ENCODE measurements at places on chromosomes 2 and 18. TPM values are rescaled to one million over a fixed set of nuclear protein-coding genes. Genes with fewer than 3 reads are reported as not detected.

- H3K27ac ChIP-seq: no peak overlapping the region
- no peaks in the 10 kb centered on the region for H3K4me1 ChIP-seq
- H3K27me3 ChIP-seq: no peaks in the 10 kb centered on the region
- no peaks in the 10 kb centered on the region for H3K36me3 ChIP-seq
- DNase-seq: no peak
Measured at GRCh38 chr18:43049021-43049420, 66.5 kb downstream of the RIT2 start.

Gene SMARCAL1
- 24.6 TPM for total RNA-seq

DNA sequence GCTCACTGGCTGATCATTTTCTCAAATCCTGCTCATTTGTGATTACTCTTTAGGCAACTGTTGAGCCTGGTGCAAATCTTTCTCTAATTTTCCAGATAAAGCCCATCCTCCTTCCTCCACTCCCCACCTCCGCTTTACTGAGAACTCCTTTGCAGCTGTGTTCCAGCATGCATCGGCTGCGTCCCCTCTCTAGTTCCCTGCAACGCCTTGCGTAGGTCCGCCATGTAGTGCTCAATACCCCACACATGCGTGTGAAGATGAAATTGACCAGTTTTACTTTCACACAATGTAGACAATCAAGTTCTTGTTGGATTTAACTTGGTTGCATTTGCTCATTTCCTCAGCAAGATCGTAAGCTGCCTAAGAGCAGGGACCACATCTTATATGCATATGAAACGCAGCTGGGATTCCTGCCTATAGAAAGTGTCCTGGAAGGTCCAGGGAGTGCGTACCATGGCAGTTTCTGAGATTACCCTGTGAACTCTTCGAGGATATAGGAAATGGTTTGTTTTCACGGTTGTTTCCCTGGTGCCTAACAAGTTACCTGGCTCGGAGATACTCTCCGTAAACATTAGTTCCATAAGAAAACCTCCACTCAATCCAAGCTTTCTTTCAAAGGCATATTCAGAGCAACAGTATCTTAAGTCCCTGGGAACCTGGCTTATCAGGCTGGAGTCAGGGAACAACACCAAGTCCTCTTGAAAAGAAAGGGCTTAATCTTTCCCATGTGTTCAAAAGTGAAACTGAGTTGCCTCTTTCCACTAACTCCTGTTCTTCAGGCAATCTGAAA, 766.4 kb upstream of the ID2 start:
- H3K27ac ChIP-seq: no peak overlapping the region
- H3K36me3 ChIP-seq: no peaks in the 10 kb centered on the region
- H3K27me3 ChIP-seq: no peaks in the 10 kb centered on the region
- no peak for DNase-seq

GRCh38 chr2:62145478-62146100, 50.3 kb upstream of the B3GNT2 start:
- H3K4me1 ChIP-seq: no peaks in the 10 kb centered on the region
- no peaks in the 10 kb centered on the region for H3K27me3 ChIP-seq
- DNase-seq: no peak
- no peak overlapping the region for H3K4me3 ChIP-seq

Gene ANKRD44
- total RNA-seq: 108 TPM

GRCh38 chr2:181578829-181579228, 78.1 kb downstream of the CERKL start:
- H3K4me3 ChIP-seq: no peak overlapping the region
- no peaks in the 10 kb centered on the region for H3K36me3 ChIP-seq
- DNase-seq: no peak
- no peaks in the 10 kb centered on the region for H3K27me3 ChIP-seq
- no peak overlapping the region for H3K27ac ChIP-seq

Gene DSG1
- total RNA-seq: not detected

DNA sequence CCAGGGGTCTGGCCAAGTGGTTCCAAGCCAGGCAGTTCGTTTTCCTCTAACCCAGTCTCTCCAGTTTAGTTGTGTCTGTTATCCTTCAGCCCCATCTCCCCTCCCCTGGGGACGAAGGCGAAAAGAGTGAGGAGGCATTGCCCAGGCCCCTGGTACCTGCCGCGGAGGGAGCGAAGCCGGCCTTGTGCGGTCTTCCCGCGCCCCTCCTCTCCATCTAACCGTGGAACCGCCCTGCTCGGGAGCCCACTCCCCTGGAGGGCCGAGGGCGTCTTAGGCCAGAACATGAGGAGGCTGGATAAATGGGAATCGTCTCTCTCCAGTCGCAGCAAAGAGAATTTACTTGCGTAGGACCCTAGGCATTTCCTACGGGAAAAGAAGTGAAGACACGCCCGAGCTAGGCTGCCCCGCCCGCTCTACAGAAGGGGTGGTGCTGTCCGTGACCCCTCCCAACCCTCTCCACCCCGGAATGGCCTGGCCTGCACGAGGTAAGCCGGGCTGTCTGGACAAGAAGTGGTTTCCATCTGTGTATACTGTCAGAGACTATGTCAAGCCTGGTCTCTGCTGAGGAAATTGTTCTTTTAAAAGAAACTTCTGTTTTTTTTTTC, 156.2 kb downstream of the MIB1 start:
- no peaks in the 10 kb centered on the region for H3K27me3 ChIP-seq
- DNase-seq: no peak
- H3K36me3 ChIP-seq: no peaks in the 10 kb centered on the region

Gene KIF5C
- 3.4 TPM for total RNA-seq

DNA sequence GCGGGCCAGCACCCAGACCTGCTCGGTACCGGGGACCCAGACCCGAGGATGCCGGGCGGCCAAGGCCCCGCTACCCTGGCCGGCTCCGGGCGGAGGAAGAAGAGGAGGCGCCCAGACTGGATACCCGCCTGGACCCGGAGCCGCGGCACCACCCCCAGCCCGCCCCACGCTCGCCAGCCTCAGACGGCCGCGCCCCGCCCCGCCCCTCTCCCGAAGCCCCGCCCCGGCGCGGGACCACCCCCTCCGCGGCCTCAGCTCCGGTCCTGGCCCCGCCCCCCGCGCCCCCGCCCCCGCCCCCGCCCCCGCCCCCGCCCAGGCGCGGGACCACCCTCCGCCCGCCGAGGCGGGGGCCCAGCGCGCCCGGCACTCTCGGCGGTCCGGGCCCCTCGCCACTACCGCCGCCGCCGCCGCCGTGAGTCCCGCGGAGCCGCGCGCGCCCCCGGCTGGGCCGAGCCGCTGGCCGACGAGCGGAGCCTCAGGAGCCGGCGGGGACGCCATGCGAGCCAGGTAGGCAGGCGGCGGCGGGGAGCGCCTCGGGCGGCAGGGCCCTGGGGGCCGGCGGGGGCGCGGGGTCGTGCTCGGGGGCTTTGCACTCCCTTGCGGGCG, at the start of gene SH3BP4:
Gene SH3BP4 (plus strand): TSS at position 354 of the 606 bp plus-strand sequence. CDS start 82,986 bp downstream, outside the sequence.
- peaks cover 15% of the 10 kb centered on the region for H3K4me1 ChIP-seq
- H3K36me3 ChIP-seq: no peaks in the 10 kb centered on the region
- peak within 1 kb of the TSS; percentile 54 for H3K4me3 ChIP-seq

DNA sequence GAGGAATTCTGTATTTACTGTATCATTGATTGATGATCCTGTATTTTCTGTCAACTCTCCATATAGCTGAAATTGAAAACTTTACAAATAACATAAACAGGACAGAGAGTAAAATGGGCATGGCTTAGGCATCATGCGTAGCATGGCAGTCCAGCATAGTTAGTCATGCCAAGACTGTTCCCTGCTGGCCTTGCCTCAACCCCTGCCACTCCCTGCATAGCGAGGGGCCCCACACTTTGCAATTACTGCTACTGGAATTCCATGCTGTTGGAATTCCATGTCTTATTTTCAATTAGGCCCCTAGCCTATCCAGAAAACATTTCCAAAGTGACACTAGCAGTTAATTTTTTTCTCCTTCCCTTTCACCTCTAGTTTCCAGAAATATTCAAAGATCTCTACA, 15.1 kb upstream of the SOX11 start:
- no peak overlapping the region for H3K27ac ChIP-seq
- H3K4me3 ChIP-seq: no peak overlapping the region
- H3K27me3 ChIP-seq: peaks cover 17% of the 10 kb centered on the region
- peaks cover 12% of the 10 kb centered on the region for H3K4me1 ChIP-seq

DNA sequence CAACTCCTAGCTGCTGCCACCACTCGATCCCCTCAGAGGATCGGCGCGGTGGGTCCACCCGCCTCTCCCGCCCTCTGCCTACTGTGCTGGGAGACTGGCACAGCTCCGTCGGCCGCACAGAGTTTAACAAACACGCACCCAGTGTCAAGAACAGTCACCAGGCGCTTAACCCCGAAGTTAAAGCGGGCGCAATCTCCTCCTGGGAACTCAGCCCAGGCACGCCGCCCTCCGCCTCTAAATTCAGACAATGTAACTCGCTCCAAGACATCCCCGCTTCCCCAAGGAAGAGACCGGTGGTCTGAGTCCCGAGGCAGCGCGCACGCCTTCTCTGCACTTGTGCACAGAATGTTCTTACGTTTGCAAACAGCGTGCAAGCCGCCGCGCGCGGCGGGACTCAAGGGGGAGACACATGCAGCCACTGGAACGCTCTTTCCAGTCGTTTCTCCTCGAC, 533 bp downstream of the CXCR4 start:
- peak overlapping the region; percentile 93 for H3K27ac ChIP-seq
- H3K27me3 ChIP-seq: no peaks in the 10 kb centered on the region
- H3K36me3 ChIP-seq: peaks cover 34% of the 10 kb centered on the region
- H3K4me3 ChIP-seq: peak overlapping the region; percentile 76
- peak; percentile 92 for DNase-seq
- peaks cover 71% of the 10 kb centered on the region for H3K4me1 ChIP-seq

DNA sequence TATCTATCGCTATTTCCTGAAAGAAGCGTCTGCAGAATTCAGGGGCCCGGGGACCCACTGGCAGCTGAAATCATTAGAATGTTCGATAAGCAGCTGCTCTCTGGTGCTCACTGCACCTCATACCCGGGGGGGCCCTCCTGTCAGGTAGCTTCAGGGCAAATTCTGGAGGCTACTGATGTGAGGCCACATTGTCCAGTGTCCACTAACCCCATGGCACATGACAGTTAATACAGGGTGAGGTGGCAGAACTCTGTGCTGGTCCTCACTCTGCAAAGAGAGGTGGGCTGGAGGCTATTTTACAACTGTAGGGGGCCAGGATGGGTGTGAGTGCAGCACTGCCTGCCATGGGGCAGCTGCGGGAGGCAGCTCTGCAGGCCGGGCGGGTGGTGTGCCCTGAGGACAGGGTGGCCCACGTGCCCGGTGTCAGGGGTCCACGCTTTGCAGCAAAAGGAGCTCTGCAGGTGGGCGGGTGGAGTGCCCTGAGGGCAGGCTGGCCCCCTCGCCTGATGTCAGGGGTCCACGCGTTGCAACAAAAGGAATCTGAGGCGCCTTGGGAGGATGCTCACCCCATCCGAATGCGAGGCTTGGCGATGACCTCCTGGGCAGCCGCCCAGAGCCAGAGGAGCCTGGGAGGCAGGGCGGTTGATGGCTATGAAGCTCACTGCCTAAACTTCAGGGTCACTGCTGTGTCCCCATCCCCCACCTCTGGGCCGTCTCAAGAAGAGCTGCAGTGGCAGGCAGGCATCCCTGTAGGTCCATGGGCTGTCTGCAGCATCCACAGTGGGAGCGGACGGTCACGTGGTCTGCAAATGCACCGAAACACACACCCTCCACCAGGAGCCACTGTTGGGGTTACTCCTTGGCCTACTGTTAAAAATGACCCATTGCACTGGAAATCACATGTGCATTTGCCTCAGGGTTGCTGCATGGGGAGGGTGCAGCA, 207.0 kb upstream of the SALL3 start:
- no peak overlapping the region for H3K4me3 ChIP-seq
- H3K4me1 ChIP-seq: no peaks in the 10 kb centered on the region
- DNase-seq: no peak
- no peaks in the 10 kb centered on the region for H3K36me3 ChIP-seq

Gene UGT1A10
- not detected for total RNA-seq

DNA sequence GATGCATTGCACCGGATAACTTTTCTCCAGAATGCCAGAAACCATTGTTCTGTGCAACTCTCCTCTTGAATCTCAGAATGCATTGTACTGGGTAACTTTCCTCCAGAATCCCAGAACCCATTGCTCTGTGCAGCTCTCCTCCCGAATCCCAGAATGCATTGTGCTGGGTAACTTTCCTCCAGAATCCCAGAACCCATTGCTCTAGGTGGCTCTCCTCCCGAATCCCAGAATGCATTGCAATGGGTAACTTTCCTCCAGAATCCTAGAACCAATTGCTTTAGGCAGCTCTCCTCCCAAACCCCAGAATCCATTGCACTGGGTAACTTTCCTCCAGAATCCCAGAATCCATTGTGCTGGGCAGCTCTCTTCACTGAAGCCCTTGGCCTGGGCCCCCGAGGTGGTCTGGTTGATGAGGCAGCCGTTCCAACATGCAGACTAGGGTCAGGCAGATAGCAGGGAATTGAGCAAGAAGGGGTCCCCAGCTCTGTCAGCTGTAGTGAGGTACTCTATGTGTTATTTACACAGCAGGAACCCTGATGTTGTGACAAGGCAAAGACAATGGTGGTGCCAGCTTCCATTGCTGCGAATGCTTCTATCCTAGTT, 9.4 kb downstream of the FOSL2 start:
- peaks cover 100% of the 10 kb centered on the region for H3K4me1 ChIP-seq
- peaks cover 36% of the 10 kb centered on the region for H3K36me3 ChIP-seq
- H3K27ac ChIP-seq: no peak overlapping the region
- H3K27me3 ChIP-seq: no peaks in the 10 kb centered on the region

DNA sequence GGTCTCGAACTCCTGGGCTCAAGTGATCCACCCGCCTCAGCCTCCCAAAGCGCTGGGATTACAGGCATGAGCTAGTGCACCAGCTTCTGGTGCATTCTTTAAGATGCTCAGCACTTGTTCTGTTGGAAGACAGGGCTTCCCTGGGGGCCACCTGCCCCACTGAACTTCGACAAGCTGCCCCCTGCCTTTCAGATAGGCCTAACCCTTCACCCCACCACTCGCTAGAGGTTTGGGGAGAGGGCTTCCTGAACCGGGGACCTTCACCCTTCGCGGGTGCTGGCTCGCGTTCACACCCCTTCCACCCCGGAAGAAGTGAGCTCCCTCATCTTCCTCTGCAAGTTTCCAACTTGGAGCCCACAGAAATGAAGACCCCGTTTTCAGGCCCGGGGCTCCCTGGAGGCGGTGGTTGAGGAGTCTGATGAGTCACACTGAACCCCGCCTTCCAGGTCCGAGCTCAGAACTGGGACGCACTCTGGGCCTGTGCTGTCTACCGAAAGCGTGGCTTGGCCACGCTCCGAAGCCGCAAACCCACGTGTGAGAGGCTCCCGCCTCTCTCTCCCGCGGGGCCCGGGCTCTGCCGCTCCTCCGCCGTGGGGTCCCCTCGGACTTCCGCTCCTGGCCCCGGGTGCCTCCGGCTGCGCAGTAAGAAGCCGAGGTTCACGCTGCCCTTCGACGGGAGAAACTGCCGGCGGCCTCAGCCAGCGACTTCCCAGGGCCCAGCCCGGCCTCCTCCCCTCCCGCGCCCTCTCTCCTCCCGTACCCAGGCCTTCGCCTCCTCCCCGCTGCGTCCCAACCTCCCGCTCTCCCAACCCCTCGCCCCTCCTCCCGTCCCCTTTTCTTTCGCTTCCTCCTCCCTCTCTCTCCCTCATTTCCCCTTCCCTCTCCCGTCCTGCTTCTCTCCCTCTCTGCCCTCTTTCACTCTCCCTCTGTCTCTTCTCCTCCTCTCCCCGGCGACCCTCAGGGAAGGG, 47.5 kb upstream of the SP3 start:
- peak; percentile 88 for DNase-seq
- H3K4me1 ChIP-seq: peaks cover 15% of the 10 kb centered on the region
- peak overlapping the region; percentile 88 for H3K27ac ChIP-seq
- H3K27me3 ChIP-seq: no peaks in the 10 kb centered on the region
- peak overlapping the region; percentile 12 for H3K4me3 ChIP-seq

- H3K4me1 ChIP-seq: no peaks in the 10 kb centered on the region
- peaks cover 18% of the 10 kb centered on the region for H3K36me3 ChIP-seq
- no peak for DNase-seq
- no peak overlapping the region for H3K27ac ChIP-seq
- no peak overlapping the region for H3K4me3 ChIP-seq
Measured at GRCh38 chr2:105258835-105259350, 17.4 kb downstream of the GPR45 start.

Gene CREG2
- total RNA-seq: not detected

Gene DLX1
- not detected for total RNA-seq

GRCh38 chr2:27854229-27854862, 35.8 kb downstream of the RBKS start:
- DNase-seq: no peak
- no peak overlapping the region for H3K4me3 ChIP-seq
- H3K27ac ChIP-seq: no peak overlapping the region
- no peaks in the 10 kb centered on the region for H3K4me1 ChIP-seq

Data from spleen (tissue), 13 donors.